Stimulated activated CD4-positive, alpha-beta T cell treated with anti-CD3 and anti-CD28 coated beads, Interleukin-2, amount 100 ng/mL, for 48 hours (primary cell): ENCODE measurements at places on chromosomes 16 and 17.

DNA sequence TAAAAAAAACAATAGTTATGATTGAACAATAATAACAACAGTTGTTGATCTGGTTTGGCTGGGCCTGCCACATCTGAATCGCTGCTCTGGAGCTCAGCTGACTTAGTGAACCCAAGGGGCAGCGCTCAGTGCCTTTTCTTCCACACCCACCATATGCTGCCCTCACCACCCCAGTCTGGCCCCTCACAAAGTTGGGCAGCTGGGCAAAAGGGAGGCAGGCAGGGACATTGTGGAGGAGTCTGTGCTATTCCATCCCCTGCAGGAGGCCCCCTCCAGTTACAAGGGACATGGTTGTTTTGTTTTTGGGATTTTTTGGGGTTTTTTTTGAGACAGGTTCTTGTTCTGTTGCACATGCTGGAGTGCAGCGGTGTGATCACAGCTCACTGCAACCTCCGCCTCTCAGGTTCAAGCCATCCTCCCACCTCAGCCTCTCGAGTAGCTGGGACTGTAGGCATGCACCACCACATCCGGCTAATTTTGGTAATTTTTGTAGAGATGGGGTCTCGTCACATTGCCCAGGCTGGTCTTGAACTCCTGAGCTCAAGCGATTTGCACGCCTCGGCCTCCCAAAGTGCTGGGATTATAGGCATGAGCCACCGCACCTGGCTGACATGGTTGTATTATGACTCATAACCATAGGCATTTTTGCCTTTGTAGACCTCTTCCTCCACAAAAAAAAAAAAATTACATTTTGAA, 8.6 kb upstream of the PECAM1 start:
- no peak for DNase-seq

- no peak for DNase-seq
Measured at GRCh38 chr17:9105068-9105868, 84.0 kb downstream of the NTN1 start.

GRCh38 chr17:81652906-81653771, 3.2 kb downstream of the PDE6G start:
- DNase-seq = no peak

DNA sequence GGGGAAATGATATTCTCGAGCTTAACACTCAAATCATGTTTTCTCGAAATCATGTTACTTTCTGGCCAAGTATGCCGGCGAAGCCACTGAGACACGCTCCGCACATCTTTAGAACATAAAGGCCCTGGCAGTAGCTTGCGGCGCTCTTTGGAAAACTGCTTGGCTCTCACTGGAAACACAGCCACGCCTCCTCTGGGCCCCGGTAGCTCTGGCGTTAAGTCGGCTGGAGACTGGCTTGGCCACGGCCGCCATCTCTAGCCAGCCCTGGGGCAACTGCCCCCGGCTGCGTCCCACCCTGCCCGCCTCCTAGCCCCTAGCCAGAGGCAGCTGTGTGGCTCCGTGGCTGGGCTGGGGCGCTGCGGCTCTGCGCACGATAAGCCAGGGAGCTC, 9.2 kb upstream of the BAIAP2 start:
- DNase-seq = no peak
